ENCODE measurements at places on chromosomes 4 and X.

GRCh38 chr4:121758925-121759568 lies 5.9 kb downstream of the SMIM43 start:
- DNase-seq = no peak

GRCh38 chr4:47715716-47716416 lies 122.0 kb downstream of the CORIN start:
- no peak for DNase-seq

GRCh38 chr4:80539190-80539589 lies 203.7 kb downstream of the CFAP299 start:
- DNase-seq = no peak

- DNase-seq = no peak
Observed at GRCh38 chr4:156217236-156217635, 263.6 kb upstream of the CTSO start.

GRCh38 chr4:74423104-74423503 lies 21.8 kb upstream of the AREG start:
- DNase-seq = no peak

DNA sequence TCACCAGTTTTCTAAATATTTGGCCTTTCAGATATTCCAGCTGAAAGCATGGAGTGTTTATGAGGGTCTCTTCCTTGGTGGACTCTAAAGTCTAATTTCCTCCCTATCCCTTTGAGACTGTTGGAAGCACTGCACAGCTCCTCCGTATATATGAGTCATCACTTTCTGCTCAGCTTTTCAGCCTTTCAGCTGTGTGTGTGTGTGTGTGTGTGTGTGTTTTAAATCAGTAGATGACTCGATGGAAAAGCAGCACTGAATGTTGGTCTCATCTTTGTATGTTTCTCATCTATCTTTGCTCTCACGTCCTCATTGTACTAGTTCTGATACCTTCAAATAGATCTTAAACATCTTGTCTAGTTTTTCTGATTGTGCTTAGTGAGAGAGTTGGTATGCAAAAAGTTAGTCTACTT lies 81.6 kb downstream of the ZFX start:
- no peak for DNase-seq

DNA sequence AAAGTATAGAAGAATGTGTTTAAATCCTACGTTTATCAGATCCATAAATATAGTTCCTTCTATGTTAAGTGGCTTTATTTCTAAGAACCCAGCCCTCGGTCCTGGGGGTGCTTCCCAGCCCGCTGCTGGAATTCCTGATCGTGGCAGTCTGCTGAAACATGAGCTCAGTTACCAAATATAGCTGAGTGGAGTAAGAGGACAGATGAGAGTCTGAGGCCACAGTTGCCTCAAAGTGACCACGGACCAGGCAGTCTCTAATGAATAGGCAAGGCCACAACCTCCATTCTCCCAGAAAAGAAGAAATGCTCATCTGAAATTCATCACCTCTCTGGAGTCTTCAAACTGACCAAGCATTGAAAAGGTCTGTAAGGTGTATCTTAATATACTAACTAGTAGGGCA lies at the start of gene PALLD:
Gene PALLD, plus strand, starts transcription at position 219 of the 400 bp plus-strand sequence.
- no peak for DNase-seq

DNA sequence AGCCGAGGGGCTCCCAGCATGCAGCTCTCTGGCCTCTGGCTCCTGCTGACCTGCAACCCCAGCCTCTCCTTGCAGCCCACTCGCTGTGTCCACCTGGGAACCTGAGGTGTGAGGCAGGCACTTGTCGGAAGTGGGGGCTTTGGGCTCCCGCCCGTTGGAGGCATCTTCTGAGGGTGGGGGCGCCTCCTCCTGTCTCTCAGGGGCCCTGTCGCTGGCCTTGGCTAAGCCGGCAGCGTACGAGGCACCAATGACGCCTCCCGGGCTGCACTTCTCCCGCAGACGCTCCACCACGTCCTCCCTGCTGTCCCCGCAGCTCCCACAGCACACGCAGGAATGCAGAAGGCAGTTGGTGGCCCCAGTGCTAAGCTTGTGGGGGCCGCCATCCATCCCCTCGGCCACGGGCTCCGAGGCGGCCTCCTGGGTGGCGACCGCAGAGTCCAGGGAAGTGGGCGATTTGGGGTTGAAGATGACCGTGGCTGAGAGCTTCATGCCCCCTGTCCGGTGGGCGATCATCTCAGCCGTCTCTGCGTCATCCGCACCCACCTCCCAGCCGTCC lies 42.5 kb upstream of the MXD4 start:
- no peak for DNase-seq

GRCh38 chrX:49106930-49107329 lies 16.6 kb downstream of the GPKOW start:
- no peak for DNase-seq

DNA sequence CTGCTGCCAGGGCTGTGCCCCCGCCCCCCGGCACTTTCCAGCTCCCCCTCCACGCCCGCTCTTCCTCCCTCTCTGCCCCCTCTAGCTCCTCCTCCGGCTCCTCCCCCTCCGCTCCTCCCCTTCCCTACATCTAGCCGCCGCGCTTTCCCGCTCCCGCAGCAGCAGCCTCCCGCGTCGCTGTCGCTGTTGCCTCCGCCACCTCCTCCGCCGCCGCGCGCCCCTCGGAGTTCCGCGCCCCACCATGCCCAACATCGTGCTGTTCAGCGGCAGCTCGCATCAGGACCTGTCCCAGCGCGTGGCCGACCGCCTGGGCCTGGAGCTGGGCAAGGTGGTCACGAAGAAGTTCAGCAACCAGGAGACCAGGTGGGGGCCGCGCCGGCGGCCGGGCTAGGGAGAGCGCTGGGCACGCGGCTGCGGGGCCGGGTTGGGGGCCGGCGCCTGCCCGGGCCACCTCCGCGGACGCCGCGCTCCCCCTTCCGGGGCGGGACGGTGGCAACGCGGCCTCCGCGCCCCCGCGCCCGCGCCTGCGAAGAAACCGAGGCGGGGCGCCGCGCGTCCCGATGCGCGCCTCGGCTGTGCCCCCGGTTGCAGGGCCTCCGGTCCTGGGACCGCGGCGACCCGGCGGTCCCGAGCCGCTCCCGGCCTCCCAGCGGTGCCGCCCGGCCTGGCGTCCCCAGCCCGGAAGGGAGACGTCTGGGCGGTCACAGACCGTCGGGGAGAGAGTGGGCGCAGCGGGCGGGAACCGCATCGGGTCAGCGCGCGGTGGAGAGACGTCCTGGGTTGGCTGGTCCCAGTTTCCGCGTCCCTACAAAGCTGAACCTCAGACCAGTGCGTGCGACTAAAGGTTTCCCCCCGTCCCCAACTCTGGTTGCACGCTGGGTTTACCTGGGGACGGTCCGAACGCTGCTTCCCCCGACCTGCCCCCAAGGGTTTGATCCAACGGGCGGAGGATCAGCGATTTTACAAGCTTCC lies at the start of gene PRPS2:
Gene PRPS2, plus strand, starts transcription at position 156 of the 972 bp plus-strand sequence. Its CDS starts 86 bp downstream, at position 242.
- DNase-seq = no peak

GRCh38 chr4:20313237-20314030 lies 61.7 kb downstream of the SLIT2 start:
- DNase-seq = no peak

DNA sequence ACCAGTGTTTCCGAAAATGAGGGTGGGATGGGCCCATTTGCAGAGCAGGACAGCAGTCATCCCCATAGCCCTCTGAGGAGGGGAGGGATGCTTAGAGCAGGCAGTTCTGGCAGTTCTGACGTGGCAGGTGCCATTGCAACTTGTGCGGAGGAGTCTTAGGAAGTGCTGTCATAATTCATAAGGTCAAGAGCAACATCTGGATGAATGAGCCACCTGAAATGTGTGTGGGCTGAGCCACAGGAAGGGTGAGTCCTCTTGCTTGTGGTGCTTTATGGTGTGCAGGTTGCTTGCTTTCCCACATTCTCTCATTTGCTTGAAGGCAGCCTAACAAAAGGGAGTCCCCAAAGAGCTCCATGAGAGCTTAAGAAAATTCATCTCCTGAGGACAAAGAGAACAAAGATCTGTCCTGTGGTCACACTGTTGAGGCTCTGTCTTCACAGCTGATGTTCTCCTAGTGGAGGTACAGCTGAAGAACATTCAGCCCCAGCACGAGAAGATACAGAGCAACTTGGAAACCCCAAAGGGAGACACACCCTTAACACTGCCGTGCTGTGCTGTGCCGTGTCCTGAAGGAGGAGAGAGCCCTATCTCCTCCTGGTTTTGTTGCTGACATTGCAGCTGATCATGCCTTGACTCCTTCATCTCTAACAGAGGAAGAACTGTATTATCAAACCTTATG lies 60.3 kb downstream of the DLG3 start:
- no peak for DNase-seq

DNA sequence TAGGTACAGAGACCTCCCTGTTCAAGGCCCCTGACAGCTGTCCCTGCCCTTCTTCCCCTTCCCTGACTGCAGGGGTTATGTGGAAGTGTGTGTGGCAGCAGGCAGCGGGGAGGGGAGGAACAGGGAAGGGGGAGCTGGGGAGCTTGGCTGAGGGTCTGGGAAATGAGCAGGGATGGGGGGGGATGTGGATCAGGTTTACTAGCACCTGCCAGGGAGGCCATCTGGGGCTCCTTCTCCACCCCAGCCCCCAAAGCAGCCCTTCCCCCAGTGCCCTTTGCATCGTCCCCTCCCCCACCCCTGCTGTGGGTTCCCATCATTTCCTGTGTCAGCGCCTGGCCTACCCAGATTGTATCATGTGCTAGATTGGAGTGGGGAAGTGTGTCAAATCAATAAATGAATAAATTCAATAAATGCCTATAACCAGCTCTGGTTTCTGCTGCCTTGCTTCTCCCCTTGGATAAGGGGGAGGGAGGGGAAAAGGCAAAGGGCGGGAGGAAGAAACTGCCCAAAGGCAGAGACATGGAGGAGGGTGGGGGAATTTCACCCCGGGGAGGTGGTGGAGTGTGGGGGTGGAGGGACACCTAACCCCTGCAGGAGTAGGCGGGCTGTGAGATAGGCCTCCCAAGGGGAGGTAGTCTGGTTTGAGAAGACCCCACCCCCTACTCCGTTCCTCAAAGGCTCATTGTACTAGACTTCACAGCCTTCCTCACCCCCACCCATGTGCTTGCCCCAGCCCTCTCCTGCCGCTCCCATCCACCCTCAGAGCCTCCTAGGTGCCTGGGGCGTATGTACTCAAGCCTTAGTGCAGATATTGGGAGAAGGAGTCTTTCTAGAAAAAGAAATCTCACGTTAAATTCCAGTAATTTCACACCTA lies 3.2 kb downstream of the CXorf65 start:
- no peak for DNase-seq

All from SIG-M5 (cell line).